H1 (cell line): ENCODE measurements at places on chromosomes 11 and 22. TPM values are rescaled to one million over a fixed set of nuclear protein-coding genes. Genes with fewer than 3 reads are reported as not detected.

The FOLR3 gene
- not detected in 2 replicates for total RNA-seq

The APOL5 gene
- not detected in 2 replicates for total RNA-seq

DNA sequence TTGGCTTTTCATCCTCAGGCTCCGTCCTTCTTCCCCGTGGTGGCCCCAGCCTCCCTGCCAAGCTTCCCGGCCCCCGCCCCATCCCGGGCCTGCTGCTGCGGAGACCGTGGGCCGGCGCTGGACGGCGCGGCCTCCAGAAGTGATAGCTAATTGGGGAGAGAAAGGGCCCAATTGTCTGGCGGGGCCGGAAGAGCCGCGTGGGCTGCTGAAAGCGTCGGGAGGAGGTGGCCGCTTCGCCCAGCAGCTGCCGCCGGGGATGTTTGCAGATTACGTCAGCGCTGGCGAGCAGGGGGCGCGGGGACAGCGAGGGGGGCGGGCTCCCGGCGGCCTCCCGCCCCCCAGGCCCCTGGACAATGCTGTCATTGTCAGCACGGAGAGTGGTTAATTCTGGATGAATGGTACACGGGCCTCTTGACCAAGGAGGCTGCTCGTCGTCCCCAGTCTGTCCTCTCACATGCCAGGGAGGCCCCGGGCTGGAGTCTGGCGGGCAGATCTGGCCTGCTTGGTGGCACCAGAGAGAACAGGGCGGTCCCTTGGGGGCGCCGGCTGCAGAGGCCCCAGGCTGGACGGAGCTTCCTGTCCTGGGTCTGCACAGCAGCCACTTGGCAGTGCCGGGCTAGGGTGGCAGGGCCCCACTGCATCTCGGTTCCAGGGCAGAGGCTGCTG lies 1.6 kb downstream of the SMIM38 start:
- no peak overlapping the region for H3K4me3 ChIP-seq
- no peaks in the 10 kb centered on the region for H3K36me3 ChIP-seq
- no peaks in the 10 kb centered on the region for H3K27me3 ChIP-seq
- DNase-seq: no peak
- H3K27ac ChIP-seq: no peak overlapping the region

The LMO2 gene
- total RNA-seq: 2.0 and 2.7 TPM in 2 replicates

DNA sequence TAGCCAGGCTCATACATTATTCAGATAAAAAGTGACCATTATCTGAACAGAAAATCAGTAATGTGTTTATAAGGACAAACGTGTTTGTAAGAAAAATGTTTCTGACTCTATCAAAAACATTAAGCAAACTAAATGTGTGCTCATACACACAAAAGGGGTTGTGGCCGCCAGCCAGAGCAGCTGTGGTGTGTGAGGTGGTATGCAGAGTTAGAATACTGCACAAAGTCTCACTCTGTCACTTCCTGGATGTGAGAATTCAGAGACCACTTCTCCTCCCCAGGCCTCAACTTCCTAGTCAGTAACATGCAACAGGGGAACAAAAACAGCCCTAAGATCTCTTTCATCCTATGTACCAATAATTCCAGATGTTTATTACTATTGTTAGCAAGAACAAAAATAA lies 9.4 kb downstream of the OR5B21 start:
- no peaks in the 10 kb centered on the region for H3K4me1 ChIP-seq
- no peak overlapping the region for H3K27ac ChIP-seq
- H3K27me3 ChIP-seq: no peaks in the 10 kb centered on the region; the same call in 1 of the 2 replicates
- H3K4me3 ChIP-seq: no peak overlapping the region
- DNase-seq: no peak

GRCh38 chr22:18042685-18043084 lies 18.3 kb upstream of the MICAL3 start:
- no peaks in the 10 kb centered on the region for H3K36me3 ChIP-seq
- H3K4me3 ChIP-seq: no peak overlapping the region
- H3K27ac ChIP-seq: no peak overlapping the region
- DNase-seq: no peak
- no peaks in the 10 kb centered on the region for H3K4me1 ChIP-seq
- no peaks in the 10 kb centered on the region for H3K27me3 ChIP-seq

The RAB36 gene
- total RNA-seq: 1.0 and 1.1 TPM in 2 replicates

The TENM4 gene
- 7.2 and 8.8 TPM in 2 replicates for total RNA-seq

- H3K27ac ChIP-seq: no peak overlapping the region
- H3K4me1 ChIP-seq: peaks cover 7% of the 10 kb centered on the region
- H3K4me3 ChIP-seq: no peak overlapping the region
- no peaks in the 10 kb centered on the region for H3K36me3 ChIP-seq
- no peak for DNase-seq
These were observed 172.7 kb downstream of the FAT3 start for GRCh38 chr11:92397221-92397755.

The MEI1 gene
- 0.36 and 0.54 TPM in 2 replicates for total RNA-seq

DNA sequence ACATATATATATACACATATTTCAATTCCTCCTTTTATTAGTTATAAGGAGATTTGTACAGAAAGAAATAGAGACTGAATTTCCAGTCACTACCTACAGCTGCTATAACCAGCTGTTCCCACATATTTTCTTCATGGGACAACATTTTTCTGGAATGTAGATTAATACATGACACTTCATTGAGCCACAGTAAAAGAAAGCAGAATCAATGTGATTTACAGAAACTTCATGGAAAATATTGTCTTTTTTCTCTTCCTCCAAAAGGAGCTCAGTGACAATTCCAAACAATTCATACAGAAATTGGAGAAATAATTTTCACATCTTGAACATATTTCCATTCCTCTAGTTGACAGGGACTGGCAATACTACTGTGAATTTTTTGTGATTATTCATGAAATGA lies 249.2 kb downstream of the DLG2 start:
- H3K4me1 ChIP-seq: no peaks in the 10 kb centered on the region
- no peaks in the 10 kb centered on the region for H3K27me3 ChIP-seq
- no peak for DNase-seq
- no peak overlapping the region for H3K27ac ChIP-seq
- H3K4me3 ChIP-seq: no peak overlapping the region

DNA sequence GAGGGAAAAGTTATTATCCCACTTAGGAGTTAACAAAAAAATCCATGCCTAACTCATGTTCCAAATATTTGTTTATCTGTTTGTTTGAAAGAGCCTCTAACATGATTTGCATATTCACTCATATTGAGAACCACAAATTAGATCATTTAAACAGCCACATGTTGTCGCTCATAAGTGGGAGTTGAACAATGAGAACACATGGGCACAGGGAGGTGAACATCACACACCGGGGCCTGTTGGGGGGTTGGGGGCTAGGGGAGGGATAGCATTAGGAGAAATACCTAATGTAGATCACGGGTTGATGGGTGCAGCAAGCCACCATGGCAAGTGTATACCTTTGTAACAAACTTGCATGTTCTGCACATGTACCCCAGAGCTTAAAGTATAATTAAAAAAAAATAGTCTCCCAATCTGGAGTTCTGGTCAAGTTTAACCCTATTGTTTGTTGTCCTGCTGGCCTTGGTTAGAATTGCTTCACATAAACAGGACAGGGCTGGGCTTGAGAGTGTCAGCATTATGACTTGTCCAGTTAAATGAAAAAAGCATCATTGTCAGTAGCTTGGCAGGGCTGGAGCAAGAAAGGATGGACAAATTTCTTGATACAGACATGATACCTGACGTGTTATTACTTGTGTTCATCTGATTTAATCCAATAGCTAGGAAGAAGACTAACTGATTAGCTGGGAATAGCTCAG lies 57.8 kb upstream of the PSMA1 start:
- no peak overlapping the region for H3K27ac ChIP-seq
- DNase-seq: no peak
- no peaks in the 10 kb centered on the region for H3K36me3 ChIP-seq
- no peak overlapping the region for H3K4me3 ChIP-seq
- peaks cover 1% of the 10 kb centered on the region for H3K27me3 ChIP-seq
- H3K4me1 ChIP-seq: no peaks in the 10 kb centered on the region

DNA sequence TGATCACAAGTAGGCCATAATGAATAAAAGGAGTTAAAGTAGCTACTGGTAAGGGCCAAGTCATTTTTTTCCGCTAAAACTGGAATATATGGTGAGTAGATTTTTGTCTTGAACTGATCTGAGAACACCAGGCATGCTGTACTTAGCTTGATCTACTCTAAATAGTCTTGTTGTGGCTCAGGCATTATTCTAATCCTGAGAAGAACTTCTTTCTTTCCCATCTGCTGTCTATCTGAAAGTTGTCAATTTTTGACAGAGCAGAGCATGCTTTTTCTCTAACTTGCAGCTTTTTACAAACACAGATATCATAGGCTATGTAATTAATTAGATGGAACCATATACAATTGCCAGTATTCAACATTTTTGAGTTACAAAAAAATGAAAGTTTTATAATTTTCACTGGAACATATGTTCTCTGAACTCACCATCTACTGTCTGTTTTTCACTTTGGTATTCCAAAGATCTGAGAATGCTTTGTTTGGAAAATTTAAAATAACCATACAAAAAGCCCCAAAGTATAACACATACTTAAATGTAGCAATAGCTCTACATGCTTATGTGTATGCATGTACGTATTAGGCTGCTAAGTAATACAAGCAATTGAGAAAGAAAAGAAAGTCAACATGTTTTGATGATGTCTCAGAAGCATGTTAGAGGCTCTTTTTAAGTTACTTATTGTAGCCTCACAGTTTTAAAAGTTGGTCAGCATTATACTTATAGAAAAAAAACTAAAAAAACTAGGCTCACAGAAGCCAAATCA lies 542.7 kb upstream of the LUZP2 start:
- H3K4me3 ChIP-seq: no peak overlapping the region
- no peak overlapping the region for H3K27ac ChIP-seq
- no peaks in the 10 kb centered on the region for H3K36me3 ChIP-seq
- H3K27me3 ChIP-seq: peaks cover 1% of the 10 kb centered on the region

DNA sequence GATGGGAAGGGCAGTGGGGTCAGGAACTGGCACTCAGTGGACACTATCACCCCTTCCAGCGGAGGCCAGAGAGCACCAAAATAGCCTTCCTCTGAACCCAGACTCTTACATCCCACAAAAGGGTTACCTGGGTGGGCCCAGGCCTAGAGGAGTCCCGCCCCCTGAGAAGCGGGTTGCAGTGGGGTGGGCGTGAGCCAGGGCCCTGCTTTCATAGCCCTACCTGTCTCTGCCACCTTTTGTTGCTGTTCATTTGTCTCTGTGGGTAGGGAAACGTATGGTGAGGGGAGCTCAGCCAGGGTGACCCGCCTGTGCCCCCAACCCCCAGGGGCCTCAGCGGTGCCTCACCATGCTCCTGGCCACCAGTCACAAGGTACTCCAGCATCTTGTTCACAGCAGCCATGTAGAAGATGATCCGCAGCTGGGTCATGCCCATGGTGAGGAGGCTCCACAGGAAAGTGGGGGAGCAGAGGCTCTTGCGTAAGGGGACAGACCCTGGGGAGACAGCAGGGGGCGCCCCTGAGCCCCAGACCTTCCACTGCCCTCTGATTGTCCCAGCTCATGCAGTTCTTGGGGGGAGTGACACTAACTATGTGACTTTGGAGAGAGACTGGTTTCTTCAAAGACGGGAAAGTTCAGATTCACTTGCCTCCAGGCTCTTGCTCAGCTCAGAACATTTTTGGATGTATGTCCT lies 24.0 kb downstream of the SLC43A1 start:
- peaks cover 7% of the 10 kb centered on the region for H3K4me1 ChIP-seq
- no peak overlapping the region for H3K4me3 ChIP-seq
- peak; percentile 90 for DNase-seq
- H3K27me3 ChIP-seq: no peaks in the 10 kb centered on the region
- 0 out of 2 replicates have a peak overlapping the region, but pooled peaks have one; percentile 20 for H3K27ac ChIP-seq

- H3K4me1 ChIP-seq: peaks cover 1% of the 10 kb centered on the region; the same call in 1 of the 2 replicates
- H3K27me3 ChIP-seq: no peaks in the 10 kb centered on the region
- H3K27ac ChIP-seq: no peak overlapping the region
- no peak overlapping the region for H3K4me3 ChIP-seq
- H3K36me3 ChIP-seq: no peaks in the 10 kb centered on the region
These were observed 99.8 kb downstream of the STIM1 start for GRCh38 chr11:3955299-3955665.

DNA sequence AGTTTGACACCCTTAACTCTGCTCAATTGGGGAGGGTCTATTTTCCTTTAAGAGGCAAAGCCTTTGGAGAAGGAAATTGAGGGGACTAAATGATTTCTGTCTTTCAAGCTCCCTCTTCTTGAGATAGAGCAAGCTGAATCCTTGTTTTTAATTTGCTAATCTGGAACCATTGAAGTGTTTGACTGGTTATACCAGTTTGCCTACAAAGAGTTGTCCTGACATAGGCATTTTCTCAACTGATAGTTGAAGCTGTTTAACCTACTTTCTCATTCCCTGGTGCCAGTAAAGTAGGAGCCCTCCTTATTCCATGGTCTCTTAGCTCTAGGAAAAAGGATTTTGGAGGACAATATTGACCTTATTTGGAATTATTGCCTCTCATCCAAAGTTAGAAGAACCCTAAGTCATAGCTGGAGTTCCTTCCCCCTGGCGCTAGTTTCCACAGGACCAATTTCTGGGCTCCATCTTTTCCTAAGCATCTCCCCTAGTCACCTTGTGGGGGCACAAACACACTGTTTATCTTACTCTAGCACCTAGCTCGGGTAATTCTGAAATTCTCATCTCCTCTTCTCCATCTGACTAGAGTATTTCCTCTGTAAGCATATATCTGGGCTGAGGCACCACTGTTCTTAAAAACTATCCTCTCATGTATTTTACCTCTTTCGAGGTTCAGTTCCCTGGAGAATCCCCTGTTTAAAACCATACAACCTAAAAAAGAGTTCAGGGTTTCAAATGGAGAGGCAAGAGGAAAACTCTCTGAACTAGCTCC lies 7.4 kb downstream of the ZDHHC5 start:
- no peaks in the 10 kb centered on the region for H3K4me1 ChIP-seq
- H3K36me3 ChIP-seq: peaks cover 31% of the 10 kb centered on the region
- no peak overlapping the region for H3K4me3 ChIP-seq
- H3K27ac ChIP-seq: no peak overlapping the region

DNA sequence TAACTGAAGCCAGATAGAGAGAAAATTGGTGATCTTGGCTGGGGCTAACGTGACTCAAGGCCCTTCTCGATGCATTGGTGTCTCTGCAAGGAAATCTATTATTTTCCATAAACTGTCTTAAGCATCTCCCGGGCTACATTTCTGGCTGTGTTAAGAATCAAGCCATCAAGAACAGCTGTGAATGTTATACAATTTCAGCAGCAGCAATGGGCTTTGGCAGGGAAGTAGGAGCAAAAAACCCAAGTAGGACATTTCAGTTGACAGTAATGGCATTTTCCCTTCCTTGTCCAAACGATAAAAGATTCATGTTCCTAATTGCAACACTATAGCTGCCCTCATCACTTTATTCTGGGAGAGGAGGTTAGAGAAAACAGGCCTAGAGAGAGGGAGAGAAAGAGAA lies 335.0 kb downstream of the CADM1 start:
- no peak for DNase-seq
- no peak overlapping the region for H3K27ac ChIP-seq
- H3K27me3 ChIP-seq: no peaks in the 10 kb centered on the region
- peaks cover 13% of the 10 kb centered on the region for H3K4me1 ChIP-seq
- no peak overlapping the region for H3K4me3 ChIP-seq

DNA sequence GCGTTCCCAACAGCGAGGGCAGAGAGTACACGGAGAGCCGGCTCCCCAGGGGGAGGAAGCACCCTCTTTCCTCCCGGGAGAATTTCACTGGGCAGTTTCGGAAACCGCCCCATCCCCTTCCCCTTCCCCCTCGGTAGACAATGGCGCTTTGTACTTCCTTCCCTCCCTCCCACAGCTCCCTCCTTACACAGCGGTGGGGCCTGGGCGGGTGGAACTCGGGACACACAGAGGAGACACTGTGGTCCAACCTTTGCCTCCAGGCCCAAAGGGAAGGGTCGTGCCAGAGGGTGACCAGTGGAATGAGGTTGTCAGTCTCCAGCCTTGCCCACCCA lies 4.3 kb downstream of the SMTN start:
- H3K4me1 ChIP-seq: peaks cover 26% of the 10 kb centered on the region
- H3K4me3 ChIP-seq: peak overlapping the region; percentile 70
- no peaks in the 10 kb centered on the region for H3K27me3 ChIP-seq
- DNase-seq: no peak

The VWCE gene
- 12.3 and 14.5 TPM in 2 replicates for total RNA-seq
